ENCODE measurements at places on chromosomes 7 and 10.

DNA sequence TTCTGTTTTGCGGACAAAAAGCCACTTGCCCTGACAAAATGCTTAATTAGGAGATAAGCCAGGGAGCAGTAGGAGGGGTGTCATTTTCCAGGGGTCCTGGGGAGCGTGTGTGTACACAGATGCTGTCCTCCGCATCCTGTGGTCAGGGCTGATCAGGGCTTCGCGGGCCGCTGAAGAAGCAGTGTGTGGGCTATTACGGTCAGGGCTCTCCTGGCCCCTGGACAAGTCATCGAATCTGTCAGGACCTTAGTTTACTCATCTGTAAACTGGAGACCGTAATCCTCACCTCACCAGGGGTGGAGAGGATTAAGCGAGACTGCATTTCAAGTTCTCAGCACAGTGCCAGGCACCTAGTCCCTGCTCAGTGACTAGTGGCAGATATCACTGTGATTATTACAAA lies 26.0 kb upstream of the MXI1 start:
- DNase-seq, result no peak

DNA sequence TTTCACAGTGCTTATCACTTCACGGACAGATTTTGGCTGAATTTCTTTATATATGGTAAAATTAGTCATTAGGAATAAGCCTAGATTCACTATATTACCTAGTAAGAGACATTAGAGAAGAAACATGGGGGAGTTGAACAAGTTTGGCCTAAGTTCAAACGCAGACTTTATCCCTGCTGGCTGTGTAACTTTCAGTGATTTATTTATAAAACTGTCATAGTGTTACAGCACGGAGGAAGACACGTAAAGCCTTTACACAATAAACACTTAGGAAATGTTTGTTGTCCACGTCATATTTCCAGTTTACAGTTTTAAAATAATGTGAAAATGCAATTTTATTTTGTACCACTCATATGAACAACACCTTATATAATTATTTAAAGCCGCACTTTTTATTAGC lies 661.5 kb downstream of the MAGI2 start:
- no peak for DNase-seq

DNA sequence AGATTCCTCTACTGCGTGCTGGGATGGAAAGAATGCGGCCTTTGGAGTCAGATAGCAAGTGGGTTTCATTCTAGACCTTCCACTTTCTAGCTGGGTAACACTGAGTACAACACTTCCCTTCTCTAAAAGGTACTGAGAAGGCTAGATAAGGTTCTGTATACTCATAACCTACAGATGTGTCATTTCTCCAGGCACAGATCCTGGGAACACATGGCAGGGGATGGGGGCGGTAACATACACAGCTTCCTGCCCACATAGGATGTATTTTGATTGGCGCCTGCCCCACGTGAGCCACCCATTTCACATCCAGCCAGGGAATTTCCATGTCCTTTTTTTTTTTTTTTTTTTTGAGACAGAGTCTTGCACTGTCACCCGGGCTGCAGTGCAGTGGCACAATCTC lies 31.8 kb downstream of the KLRG2 start:
- DNase-seq, result no peak

DNA sequence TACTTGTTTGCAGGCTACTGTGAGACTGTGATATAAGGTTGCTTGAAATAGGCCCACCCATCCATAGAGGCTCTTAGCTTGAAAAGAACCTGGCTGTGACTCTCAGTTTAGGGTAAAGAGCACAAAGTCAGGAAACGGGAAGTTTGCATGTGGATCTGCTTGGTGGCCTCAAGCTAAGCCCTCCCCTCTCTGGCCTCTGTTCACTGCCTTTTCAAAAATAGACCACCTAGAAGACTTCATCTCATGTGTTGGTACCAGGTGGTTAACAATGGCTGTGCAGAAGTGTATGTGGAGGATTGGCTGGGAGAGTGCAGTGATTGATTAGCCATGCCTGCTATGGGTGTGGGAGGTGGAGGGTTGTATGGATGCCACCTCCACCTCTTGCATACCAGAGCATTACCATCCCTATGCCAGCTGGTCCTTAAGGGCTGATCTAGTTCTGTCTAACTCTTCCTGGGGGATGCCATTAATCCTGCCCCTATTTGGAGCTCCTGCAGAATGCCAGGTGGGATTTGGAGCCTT lies 122.0 kb downstream of the ZMIZ1 start:
- no peak for DNase-seq

GRCh38 chr7:56097700-56098099 lies 4.9 kb upstream of the PHKG1 start:
- DNase-seq, result no peak

DNA sequence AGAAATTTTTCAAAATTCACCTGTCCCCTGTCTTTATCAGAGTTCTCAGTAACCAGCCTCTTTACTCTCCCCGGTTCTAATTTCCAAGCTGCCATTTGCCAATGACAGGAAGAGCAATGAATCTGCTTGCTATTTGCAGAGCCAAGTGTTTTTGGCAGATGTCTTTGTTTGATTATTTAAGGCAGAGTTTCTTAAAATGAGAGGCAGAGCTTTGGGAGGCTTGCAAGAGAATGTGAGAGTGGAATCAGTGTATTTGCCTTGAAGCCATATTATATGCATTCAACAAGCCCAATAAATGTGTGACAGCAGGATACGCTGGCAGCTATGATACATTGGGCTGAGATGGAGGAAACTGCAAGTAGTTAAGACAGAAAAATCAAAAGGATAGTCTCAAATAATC lies 196.5 kb downstream of the PHF14 start:
- no peak for DNase-seq

DNA sequence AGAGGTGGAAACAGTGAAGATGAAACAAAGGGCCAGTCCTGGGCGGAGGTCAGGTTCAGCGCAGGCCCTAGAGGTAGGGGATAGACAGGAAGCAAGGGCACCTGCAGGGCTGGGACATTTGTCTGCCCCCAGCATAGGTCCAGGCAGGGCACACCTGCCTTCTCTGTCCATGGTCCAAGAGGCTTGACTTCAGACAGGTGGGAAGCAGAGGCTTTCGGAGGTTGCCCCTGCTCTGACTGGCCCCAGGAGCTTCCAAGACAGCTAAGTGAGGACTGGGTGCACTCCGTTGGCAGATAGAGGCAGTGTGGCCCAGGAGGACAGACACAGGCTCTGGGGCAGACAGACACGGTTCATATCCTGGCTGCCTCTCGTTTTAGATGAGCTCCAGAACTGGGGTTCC lies 71.6 kb upstream of the GRB10 start:
- no peak for DNase-seq

DNA sequence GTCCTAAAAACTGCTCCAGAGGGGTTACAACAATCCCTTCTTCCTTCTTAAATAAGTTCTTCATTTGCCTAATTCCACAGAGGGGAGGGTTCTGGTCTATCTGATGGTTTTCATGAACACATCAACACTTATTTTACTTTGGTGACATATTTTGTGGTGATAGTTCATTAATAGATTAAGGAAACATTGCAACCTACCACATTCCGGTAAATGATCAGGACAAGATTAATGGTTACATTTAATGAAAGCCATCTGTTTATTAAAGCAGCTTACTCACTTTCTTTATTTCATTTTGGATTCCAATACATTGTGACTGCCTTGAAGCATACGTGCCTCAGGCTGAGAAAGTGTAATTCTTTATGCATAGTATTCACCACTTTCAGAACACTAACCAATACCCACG lies 101.0 kb downstream of the SKIDA1 start:
- DNase-seq, result no peak

DNA sequence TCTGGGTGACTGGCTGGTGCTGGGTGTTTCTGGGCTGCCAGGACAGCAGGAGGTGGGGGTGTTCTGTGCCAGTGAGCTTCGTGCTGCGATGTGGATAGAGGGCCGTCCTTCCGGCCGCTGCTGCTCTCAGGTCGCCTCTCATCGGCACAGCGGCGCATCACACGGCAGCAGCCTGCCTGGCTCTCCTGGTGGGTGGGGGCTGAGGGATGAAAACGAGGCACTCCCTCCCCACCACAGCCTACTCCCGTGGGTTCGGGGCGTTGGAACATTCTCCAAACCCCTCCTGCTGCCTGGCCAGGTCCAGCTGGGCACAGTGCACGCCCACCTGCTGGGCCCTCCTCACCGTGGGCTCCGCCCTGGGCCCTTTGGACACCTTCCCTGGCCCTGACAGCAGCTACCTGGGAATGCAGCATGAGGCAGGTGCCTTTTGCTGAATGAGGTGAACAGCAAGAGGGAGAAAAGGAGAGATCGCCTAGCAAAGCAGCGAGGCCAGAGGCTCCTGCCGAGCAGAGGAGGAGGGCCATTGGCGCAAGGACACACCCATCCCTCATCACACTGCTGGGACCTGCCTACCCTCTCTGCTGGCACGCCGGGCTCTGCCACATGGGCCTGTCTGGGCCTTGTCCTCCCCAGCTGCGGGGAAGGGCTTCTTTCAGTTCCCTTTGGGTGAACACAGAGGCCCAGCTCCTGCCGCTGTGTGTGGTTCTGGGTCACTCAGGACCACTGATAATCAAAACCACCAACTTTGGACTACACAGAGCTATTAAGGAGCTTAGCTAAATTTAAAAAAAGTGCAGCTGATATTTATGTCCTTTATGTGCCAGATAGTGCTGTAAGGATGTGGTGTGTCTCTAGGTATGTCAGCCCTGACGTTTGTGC lies 33.4 kb downstream of the INPP5A start:
- DNase-seq, result no peak

- no peak for DNase-seq
Observed at GRCh38 chr7:149884541-149884940, 10.8 kb downstream of the ATP6V0E2 start.

GRCh38 chr10:50503661-50504320 lies 120.0 kb downstream of the SGMS1 start:
- no peak for DNase-seq

- DNase-seq, result no peak
Observed at GRCh38 chr10:42304341-42304740, 334.0 kb downstream of the ZNF33B start.

- DNase-seq, result no peak
Observed at GRCh38 chr10:108141064-108141463, 976.6 kb upstream of the SORCS1 start.

- DNase-seq, result no peak
Observed at GRCh38 chr7:28165961-28166955, 14.3 kb downstream of the JAZF1 start.

- DNase-seq, result no peak
Observed at GRCh38 chr7:112481121-112481736, 438 bp downstream of the LSMEM1 start.

DNA sequence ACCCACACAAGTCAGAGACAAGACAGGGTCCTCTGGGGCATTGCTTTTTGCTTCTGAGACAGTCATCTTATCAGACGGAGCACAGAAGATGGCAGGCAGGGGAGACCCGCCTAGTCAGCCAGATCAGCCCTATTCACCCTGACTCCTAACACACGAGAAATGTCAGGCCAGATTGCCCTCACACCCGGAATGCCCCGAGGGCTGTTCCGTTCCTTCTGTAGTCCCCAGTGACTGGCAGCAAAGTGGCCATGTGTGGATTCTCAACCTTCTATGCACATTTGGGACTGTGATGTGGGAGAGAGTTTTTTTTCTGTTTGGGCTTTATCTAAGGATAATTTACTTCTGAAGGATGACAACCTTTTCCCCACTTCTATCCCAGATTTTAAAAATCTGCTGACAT lies 35.5 kb upstream of the TBX20 start:
- DNase-seq, result no peak

DNA sequence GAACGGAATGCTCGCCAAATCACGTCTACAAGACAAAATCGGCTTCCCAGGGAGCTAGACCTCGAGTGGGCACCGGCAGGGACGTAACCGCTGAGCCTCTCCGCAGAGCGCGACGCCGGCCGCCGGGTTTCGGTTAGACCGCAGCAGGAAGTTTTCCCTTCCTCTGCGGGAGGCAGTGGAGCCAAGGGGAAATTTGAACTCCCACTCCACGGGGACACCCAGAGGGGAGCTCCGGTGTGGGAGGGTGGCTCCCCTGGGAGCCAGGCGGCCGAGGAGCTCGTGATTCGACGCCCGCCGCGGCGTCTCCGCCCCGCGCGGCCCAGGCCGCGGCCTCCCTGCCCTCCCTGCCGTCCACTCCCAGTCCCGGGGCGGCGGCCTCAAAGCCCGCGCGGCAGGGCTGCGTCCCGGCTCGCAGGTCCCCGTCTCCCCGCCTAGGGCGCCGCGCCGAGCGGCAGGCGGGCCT lies 426 bp downstream of the SYPL1 start:
- DNase-seq, result no peak

- DNase-seq, result no peak
Observed at GRCh38 chr10:1670541-1671365, 66.6 kb downstream of the ADARB2 start.

- DNase-seq, result no peak
Observed at GRCh38 chr10:77628906-77629730, 8.5 kb downstream of the KCNMA1 start.

- no peak for DNase-seq
Observed at GRCh38 chr7:12423997-12424745, 20.5 kb upstream of the VWDE start.

DNA sequence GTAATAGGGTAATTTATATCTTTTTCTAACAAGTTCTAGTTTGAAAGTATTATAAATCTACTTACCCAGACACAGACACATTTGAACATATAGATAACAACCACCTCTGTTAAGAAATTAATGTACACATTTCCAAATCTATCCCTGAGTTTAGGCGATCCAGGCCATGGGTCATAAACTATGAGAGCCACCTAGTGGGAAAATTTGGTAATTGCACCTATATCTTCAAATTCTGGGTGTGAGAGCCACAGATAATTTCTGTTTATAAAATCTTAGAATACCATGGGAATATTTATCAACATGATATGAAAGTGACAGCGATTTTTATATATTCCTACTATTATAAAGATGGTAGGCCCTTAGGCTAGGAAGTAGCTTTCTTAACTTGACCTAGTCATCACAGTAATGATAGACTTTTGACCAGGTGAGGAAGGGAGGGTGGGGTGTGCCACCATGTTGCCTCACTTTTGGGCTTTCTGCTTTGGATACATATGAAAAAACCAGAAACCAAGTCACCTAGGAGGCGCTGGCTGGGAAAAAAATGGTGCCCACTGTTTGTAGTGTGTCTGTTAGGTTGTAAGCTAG lies 8.0 kb upstream of the EPHA1 start:
- DNase-seq, result no peak

DNA sequence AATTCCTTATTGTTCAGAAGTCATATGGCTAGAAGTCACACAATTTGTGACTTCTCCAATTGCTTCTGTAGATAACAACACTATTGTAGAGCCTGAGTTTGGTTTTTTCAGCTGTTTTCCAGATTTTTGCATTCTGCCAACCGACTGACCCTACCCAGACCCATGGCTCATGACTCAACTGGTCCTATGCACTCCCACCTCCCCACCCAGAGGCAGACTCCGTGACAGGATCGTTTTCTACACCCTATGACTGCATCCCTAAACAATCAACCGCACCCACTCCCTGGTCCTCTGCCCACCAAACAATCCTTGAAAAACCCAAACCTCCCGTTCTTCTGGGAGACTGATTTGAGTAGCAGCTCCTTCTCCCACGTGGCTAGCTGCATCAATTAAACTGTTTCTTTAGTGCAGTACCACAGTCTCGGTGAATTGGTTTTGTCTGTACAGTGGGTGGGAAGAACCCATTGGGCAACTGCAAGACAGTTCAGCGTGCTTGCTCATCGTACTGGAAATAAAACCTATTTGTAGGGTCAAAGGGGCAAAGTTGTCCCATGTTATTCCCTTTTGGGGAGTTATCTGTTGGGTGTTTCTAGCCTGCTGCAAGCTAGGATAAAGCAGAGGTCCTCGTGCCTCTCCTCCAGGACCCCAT lies 150.3 kb upstream of the FAM20C start:
- DNase-seq, result no peak

GRCh38 chr10:50740293-50740648 lies 535 bp downstream of the ASAH2B start:
- no peak for DNase-seq

GRCh38 chr7:922334-923107 lies 32.0 kb downstream of the ADAP1 start:
- no peak for DNase-seq

- DNase-seq, result no peak
Observed at GRCh38 chr10:90788199-90788491, 69.7 kb downstream of the HTR7 start.

All from retinal pigment epithelial cell (primary cell).